ENCODE measurements at places on chromosomes 12 and 14. TPM values are rescaled to one million over a fixed set of nuclear protein-coding genes. Genes with fewer than 3 reads are reported as not detected.
A peak's percentile ranks its signal among the peaks of the same experiment; 100 is the strongest.

DNA sequence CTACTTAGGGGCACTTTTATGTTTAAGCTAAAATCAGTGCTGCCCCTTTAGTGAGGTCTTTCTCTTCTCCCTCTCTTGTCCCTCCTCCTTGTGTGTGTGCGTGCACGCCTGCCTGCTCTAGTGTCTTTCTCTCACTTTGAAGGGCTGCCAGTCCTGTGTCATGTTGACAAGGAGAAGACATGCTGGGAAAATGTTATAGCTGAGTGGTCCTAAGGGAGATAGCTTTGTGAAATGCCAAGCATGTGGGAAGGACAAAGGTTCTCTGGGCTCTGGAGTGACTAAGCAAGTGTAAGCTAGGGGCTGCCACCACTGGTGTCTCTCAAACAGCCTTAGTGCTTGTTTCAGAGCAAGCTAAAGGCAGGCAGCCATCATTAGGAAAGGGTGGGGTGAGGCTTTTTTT, 108.4 kb downstream of the EMP1 start:
- no peak overlapping the region for H3K27ac ChIP-seq
- no peak overlapping the region for H3K4me3 ChIP-seq
- H3K4me1 ChIP-seq, result no peaks in the 10 kb centered on the region
- no peaks in the 10 kb centered on the region for H3K36me3 ChIP-seq
- H3K27me3 ChIP-seq, result no peaks in the 10 kb centered on the region

DNA sequence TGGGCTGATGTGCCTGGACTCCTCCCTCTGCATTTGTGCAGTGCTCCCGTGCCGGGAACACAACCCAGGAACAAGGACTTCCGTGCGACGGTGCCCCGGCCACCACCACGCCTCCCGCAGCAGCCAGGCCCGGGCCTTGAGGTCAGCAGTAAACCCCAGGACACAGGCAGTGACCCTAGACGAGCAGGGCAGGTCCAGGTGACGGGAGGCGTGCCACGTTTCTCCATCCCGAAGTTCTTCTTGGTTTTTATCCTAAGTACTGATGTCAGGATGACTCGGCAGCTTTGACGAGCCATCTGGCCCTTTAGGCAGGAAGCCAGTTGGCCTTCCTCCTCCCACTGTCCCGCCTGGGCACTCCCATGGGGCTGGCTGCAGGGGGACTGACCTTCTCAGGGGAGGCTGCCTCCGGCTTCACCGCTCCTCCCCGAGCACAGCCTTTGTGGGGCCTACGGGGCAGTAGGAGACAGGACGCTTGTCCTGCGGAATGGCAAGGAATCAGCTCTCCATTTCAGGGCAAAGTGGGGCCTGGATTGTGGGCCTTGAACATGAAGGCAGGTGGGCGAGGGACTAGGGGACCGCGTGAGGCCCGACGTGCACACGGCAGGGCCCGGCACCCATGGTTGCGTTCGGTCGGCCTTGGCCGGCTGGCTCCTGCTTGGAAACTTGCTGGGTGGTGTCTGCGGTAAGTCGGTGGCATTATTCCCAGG, 94.1 kb downstream of the FBXL14 start:
- H3K36me3 ChIP-seq, result no peaks in the 10 kb centered on the region
- H3K4me1 ChIP-seq, result no peaks in the 10 kb centered on the region
- H3K27me3 ChIP-seq, result no peaks in the 10 kb centered on the region
- H3K27ac ChIP-seq, result no peak overlapping the region
- DNase-seq, result peak; percentile 34

Gene MAP1LC3B2
- total RNA-seq, result 1.7 TPM

GRCh38 chr14:24690492-24690891, 56.5 kb upstream of the GZMB start:
- no peak overlapping the region for H3K4me3 ChIP-seq
- H3K27me3 ChIP-seq, result peaks cover 7% of the 10 kb centered on the region
- no peaks in the 10 kb centered on the region for H3K36me3 ChIP-seq
- DNase-seq, result no peak

DNA sequence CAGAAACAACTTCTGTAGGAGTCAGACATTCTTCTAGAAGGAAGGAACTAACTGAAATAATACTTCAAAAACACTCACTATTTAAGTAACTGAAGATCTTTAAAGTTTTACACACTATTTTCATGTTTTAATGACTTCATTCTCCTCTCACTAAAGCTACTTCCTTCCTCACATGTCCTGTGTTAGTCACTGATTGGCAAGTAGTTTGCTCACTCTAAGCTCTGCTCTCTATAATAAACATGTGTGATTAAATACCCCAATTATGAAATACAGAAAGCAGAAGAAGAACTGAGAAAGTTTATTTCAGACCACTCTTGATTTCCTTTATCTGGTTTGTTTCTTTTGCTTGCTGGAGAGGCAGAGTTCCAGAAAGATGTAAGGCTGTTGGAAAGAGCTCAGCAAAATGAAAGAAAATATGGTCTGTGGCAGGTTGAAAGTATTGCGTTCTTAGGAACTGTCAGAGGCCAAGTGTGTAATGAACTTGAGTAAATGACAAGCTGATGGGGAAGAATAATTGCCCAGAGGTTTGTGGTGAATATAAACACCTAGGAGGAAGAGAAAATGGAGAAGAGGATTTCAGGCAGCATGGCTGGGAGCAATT, 522.0 kb upstream of the SEL1L start:
- peaks cover 9% of the 10 kb centered on the region for H3K4me1 ChIP-seq
- H3K4me3 ChIP-seq, result no peak overlapping the region
- DNase-seq, result no peak
- H3K27me3 ChIP-seq, result no peaks in the 10 kb centered on the region
- H3K36me3 ChIP-seq, result no peaks in the 10 kb centered on the region

DNA sequence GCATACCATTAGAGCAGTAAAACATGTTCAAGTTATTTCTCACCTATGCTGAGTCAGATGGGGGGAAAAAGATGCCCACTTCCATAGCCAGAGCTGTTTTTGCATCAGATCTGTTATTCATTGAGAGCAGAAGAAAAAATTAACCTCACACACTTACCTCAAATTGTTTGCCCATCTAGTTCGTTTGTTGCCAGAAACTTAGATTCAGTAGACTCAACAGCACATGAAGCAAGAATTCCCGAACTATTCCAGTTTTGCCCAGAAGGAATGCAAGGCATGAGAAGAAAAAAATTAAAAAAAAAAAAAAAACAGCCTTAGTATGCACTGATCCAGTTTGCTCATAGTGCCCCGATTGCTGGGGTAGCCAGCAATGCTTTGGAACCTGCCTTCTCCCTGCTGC, 12.4 kb upstream of the DPF3 start:
- H3K4me3 ChIP-seq, result no peak overlapping the region
- H3K27ac ChIP-seq, result no peak overlapping the region
- no peak for DNase-seq
- H3K27me3 ChIP-seq, result peaks cover 7% of the 10 kb centered on the region
- H3K36me3 ChIP-seq, result no peaks in the 10 kb centered on the region
- H3K4me1 ChIP-seq, result no peaks in the 10 kb centered on the region

Gene CISTR
- total RNA-seq, result not detected

Gene ANKRD9
- total RNA-seq, result 11.4 TPM

DNA sequence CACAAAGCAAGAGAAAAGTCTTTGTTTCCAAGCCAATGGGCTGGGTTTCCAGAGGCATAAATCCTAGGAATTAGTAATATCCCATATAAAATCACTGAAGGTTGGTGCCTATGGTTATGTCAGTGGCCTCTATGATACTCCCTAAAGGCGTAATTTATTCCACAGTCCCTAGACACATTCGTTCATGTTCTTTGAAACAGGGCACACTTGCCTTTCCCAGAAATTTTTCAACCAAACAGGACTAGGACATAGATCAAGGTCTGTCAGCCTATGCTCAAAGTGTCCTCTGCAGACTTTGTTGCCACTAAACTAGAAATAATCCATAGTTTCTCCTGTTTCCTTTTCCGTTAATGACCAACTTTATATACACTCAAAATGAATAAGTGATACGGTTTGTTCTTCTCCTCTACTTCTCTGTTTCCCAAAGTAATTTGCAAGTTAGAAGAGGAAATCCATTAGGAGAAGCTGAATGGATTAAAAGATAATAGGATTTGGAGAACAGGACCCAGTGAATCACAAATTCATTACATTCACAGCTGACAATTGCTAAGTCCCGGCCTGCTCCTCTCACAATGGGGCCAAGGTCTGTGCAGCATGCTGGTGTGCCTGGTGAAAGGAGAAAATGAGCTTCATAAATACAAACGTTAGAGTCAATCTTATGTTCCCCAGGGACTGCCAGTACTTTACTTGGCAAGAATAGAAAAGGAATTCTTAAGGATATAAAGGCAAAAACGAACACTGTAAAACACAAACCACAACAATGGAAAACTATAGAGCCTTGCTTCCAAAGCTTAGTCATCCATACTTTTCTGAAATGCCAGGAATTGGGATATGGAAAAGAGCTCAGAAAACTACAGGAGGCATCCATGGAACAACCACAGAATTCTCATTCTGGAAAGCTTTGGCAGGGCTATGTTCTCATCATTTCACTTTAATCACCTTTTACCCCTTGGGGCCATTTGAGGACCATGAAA, 966.2 kb downstream of the NRXN3 start:
- H3K4me1 ChIP-seq, result no peaks in the 10 kb centered on the region
- no peak overlapping the region for H3K27ac ChIP-seq
- no peak overlapping the region for H3K4me3 ChIP-seq

- no peak overlapping the region for H3K4me3 ChIP-seq
- no peaks in the 10 kb centered on the region for H3K4me1 ChIP-seq
- H3K36me3 ChIP-seq, result peaks cover 14% of the 10 kb centered on the region
- H3K27me3 ChIP-seq, result no peaks in the 10 kb centered on the region
- H3K27ac ChIP-seq, result no peak overlapping the region
- DNase-seq, result no peak
Observed at GRCh38 chr12:50129290-50129689, 17.3 kb downstream of the COX14 start.

Measured in tibial nerve (tissue), 4 donors.